Nephron progenitor cell (in vitro differentiated cells): ENCODE measurements at places on chromosomes 3 and 15.

DNA sequence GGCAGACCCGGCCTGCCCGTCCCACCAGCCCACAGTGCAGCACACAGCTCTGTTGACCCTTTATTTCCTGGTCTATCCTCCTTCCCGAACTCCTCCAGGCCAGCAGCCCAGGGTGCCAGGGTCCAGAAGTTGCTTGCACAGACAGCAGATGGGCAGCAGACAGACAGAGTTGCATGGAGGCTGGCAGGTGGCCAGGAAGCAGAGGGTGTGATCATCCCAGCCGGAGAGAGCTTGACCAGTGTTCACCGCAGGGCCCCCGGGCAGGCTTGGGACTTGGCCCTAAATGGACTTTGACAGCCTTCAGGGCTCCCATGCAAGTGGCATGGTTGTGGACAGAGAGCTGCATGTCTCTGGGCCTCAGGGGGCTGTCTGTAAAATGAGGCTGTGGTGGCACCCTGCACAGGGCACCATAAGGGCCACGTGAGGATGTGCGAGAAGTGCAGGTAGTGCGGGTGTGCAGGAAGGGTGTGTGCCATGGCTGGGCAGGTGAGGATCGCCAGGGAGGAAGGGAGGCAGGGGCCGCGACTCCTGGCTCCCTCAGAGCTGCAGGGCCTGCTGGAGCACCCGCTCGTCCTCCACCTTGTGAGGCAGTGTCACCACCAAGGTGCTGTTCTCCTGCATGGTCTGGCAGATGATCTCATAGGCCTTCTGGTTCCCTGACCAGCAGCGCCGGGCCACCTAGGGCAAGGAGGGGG lies 6.3 kb upstream of the ZXDC start:
- no peak for DNase-seq

GRCh38 chr3:185205865-185206264 lies 48.0 kb downstream of the EHHADH start:
- DNase-seq, result no peak

GRCh38 chr3:10693457-10693856 lies 122.6 kb upstream of the SLC6A11 start:
- DNase-seq, result no peak

GRCh38 chr15:50055332-50055731 lies 63.7 kb downstream of the ATP8B4 start:
- no peak for DNase-seq

- DNase-seq, result no peak
These were observed 71.0 kb upstream of the PRR23E start for GRCh38 chr3:127121885-127122284.

DNA sequence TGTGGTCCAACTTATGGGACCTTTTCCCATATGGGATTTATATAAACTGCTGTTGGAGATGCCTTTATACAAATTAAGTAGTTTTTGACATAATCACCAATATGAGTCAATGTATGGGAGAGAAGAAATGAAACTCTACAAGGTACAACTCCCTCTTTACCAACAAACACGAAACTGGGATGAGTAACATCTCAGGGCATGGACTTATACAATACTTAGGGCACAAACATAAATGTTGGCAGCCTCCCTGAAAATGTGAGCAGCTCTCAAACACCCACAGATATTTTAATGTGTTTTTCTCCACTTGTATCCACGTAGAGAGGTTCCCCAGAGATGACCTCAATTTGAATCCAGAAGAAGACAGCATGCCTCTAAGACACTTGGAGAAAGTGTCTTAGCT lies 161.6 kb downstream of the MAGI1 start:
- DNase-seq, result no peak

DNA sequence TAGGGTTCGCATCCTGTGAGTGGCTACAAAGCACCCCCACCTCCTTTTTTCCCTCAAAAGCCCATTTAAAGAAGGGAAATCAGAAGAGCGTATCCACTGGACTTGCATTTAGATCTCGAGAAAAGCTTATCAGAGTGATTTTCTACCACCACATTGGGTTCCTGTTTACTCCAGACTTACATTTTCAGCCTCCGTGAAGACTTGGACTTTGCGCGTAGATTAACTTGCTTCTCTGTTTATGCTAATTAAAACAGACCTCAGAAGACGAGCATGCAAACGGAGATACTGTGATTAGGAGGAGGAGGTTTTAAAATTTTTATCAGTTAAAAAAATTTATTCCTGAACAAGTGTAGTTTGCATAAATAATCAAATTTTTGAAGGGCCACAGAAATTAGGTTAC lies 115.7 kb downstream of the AKAP13 start:
- no peak for DNase-seq

DNA sequence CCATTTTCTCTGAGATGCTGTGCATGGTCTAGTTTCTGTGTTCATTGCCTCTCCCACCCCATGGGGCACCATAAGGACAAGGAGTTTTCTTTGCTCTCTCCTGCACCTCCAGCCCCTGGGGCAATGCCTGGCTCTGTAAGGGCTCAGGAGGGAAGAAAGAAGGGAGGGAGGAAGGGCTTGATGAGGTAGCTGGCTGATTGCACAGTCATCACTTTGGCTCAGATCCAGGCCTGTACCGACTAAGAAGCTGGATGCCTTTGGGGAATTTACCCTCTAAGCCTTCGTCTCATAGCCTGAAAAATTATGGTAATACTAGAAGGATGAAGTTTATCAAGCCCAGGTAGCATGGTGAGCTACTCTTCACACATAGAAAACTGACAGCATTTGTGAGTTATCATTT lies 382.9 kb downstream of the GABRG3 start:
- no peak for DNase-seq

- no peak for DNase-seq
These were observed 123.6 kb upstream of the PFN2 start for GRCh38 chr3:150094150-150094933.

- DNase-seq, result no peak
These were observed 642.6 kb downstream of the SQOR start for GRCh38 chr15:46277451-46277850.

- DNase-seq, result no peak
These were observed at the start of gene ITIH4 for GRCh38 chr3:52830535-52831258. TSS of gene ITIH4 (minus strand) at chr3:52830672. CDS start at chr3:52830642, 30 bp downstream.

DNA sequence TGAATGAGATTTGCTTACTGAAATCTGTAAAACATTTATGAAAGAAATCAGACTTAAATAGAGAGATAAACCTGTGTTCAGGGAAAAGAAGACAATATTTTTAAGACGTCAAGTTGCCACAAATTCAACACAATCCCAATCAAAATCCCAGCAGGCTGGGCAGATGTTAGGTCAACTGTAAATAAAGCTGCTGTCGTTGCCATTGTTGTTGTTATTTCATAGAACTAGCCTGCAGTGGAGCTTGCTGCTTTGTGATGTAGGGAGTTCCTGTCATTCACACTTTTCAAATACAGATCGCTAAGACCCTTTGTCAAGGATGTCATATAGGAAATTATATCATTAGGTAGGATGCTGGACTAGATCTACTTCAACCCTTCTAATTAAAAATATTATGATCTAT lies 123.1 kb downstream of the NEO1 start:
- DNase-seq, result no peak

- no peak for DNase-seq
These were observed 23.6 kb upstream of the MYLK start for GRCh38 chr3:123907720-123908119.
